Thoracic aorta (tissue), 2 donors: ENCODE measurements at places on chromosomes 7 and 10. TPM values are rescaled to one million over a fixed set of nuclear protein-coding genes. Genes with fewer than 3 reads are reported as not detected.

- no peaks in the 10 kb centered on the region for H3K36me3 ChIP-seq
- no peaks in the 10 kb centered on the region for H3K27me3 ChIP-seq
- H3K4me3 ChIP-seq: no peak overlapping the region
- H3K4me1 ChIP-seq: no peaks in the 10 kb centered on the region
- no peak overlapping the region for H3K27ac ChIP-seq
Measured at GRCh38 chr10:43047288-43047970, 29.4 kb upstream of the RET start.

GRCh38 chr7:28179120-28180030, 1.2 kb downstream of the JAZF1 start:
- no peaks in the 10 kb centered on the region for H3K36me3 ChIP-seq
- H3K27ac ChIP-seq: peak overlapping the region; percentile 57
- peaks cover 37% of the 10 kb centered on the region for H3K4me1 ChIP-seq
- DNase-seq: no peak
- peak overlapping the region; percentile 87 for H3K4me3 ChIP-seq

- H3K4me1 ChIP-seq: peaks cover 15% of the 10 kb centered on the region
- H3K4me3 ChIP-seq: no peak overlapping the region
- no peaks in the 10 kb centered on the region for H3K27me3 ChIP-seq
- H3K27ac ChIP-seq: no peak overlapping the region
- DNase-seq: no peak
Measured at GRCh38 chr10:48788554-48788953, 103.9 kb downstream of the WDFY4 start.

DNA sequence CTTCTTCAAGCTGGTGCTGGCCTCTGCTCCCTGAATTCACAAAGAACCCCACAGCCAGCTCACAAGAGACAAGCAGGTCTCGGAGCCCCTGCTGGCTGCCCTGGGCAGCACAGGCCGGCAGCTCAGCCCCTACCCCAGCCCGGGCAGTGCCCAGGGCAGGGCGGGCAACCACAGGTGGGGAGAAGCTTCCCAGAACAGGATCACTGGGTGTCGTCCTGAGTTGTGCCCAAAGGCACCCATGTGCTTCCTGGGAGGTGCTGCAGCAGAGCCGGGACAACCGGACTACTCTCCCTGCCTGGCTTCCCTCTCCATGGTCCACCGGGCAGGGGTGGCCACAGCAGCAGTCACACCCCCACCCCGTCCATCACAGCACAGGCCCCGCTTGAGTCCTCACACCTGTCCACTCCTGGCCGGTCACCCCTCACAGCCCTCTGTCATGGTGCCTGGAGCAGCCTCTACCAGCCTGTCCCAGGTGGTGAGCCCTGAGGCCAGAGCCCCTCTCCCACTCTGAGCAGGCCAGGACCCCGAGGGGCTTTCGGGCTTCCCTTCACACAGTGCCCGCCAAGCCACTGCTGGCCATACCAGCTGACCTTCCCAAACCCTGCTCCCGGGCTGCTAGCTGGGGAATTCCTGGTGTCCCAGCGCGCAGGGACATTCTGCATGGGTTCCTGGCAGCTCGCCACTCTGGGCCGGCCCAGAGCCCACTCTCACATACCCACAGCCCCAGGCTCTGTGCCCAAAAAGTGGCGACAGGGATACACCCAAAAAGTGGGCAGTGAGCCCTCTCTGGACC, 3.1 kb downstream of the RASGEF1A start:
- DNase-seq: no peak
- no peaks in the 10 kb centered on the region for H3K36me3 ChIP-seq
- no peaks in the 10 kb centered on the region for H3K27me3 ChIP-seq
- no peak overlapping the region for H3K4me3 ChIP-seq
- no peaks in the 10 kb centered on the region for H3K4me1 ChIP-seq

- no peaks in the 10 kb centered on the region for H3K36me3 ChIP-seq
- H3K27ac ChIP-seq: no peak overlapping the region
- DNase-seq: no peak
- H3K4me1 ChIP-seq: peaks cover 2% of the 10 kb centered on the region
Measured at GRCh38 chr7:47027695-47028240, 554.1 kb downstream of the TNS3 start.

GRCh38 chr7:122013065-122013464, 131.0 kb downstream of the AASS start:
- H3K27ac ChIP-seq: no peak overlapping the region
- no peaks in the 10 kb centered on the region for H3K36me3 ChIP-seq
- H3K4me3 ChIP-seq: no peak overlapping the region
- DNase-seq: no peak
- no peaks in the 10 kb centered on the region for H3K27me3 ChIP-seq

Gene PLEKHS1
- total RNA-seq: not detected

Gene TSPAN13
- total RNA-seq: 1.5 TPM

Gene LLCFC1
- not detected for total RNA-seq
